ENCODE measurements at places on chromosomes 2 and 18.

DNA sequence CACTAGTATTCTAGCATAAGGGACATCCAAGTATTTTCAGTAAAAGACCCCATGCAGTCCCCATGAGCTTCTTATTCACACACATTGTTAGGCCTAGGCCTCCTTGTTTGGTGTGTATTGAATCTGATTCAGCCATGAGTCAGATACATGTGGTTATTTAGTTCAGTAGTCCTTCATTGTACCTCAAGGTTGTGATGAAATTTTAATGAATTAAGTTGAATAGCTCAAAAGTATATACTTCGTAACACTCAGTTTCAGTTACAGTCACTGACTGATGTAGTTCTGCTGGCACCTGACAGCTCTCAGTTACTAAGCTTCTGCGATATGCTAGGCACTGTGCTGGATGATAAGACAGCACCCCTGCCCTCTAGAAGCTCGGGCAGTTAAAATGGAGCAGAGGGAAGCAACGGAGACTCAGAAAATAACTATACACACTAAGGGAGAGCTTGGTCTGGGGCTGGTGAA is 86.4 kb downstream of the XRCC5 start:
- DNase-seq: no peak

DNA sequence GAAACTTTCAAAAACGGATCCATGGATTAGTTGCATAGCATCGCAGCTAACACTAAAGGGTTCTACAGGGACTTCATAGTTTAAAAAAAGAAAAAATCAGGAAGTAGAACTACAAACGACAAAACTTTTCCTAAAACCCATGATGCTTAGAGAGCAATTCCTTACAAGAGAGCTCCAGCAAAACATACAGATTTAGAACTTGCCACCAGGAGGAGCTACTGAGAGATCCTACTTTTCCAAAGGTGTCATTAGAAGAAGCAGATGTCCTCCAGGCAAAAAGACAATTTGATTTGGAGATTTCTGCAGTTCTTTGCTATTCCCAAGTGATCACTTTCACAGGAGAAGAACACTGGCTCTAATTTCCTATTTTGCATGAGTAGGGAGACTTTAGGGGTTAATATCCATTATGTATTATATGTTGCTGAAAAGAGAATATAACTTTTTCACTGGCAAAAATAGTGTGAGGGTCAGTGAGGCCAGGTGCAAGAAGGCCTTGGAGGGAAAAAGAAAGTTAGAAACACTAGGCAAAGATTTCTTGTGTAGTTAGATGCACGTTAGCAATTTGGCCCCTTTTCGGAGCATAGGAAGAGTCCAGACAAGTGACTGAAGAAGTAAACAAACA is 436.2 kb downstream of the SUCLG1 start:
- DNase-seq: no peak

GRCh38 chr2:27814758-27815157 is 43.2 kb downstream of the MRPL33 start:
- DNase-seq: no peak

DNA sequence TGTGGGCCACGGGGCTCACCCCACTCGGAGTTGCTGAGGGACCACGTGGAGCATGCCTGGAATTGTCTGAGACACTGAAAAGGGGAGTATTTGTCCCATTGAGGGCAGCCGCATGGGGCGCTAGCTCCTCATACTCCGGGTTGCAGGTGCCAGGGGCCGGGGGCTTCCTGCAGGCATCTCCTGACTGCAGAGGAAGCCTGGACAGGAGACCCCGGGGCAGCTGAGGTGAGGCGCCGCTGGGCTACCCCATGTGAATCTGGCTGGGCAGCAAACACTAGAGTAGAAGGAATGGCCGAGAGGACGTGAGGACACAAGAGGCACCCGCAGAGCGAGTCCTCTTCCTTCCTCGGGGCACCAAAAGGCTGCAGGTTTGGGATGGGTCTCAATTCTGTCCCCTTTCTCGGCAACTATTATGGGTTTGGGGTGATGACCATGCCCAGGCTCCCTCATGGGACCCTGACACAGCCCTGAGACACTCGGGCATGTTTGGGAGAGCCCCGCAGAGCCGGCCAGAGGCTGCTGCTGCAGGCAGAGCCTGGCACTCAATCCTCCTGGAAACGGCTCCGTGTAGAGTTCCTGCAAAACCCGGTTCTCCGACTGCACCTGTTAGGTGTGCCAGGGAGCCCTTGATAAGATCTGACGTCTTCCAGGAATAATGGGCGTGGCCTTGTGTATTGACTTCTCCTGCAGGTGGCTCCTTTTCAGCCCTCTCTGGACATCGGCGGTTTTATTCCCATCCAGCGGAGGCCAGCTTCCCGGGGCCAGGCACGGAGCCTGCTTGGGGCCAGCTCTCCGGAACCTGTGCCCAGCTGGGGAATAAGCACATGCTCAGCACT is 77.0 kb downstream of the CTIF start:
- DNase-seq: no peak

DNA sequence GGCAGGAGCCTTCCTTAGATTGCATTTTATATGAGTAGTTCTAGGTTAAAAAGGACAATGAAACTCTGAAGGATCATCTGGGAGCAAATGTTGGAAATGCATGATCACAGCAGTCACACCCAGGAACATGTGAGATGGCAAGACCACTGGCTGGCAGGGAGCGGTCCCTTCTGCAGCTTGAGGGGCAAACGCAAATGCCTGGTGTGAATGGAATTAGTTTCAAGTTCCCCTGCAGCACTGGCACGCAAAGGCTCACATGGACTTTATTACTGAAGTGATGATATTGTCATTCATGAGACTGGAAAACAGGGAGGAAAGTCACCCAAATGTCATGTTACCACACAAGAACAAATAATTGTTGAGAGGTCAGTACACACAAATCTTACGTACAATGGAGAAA is 223.3 kb downstream of the FBXO15 start:
- DNase-seq: no peak
